Fibroblast of the aortic adventitia (primary cell): ENCODE measurements at places on chromosomes 11 and 22. TPM values are rescaled to one million over a fixed set of nuclear protein-coding genes. Genes with fewer than 3 reads are reported as not detected.

Gene GPHA2
- total RNA-seq, result not detected in 2 replicates

Gene CCDC88B
- total RNA-seq, result 1.2 and 5.1 TPM in 2 replicates

Gene IL17REL
- total RNA-seq, result not detected in 2 replicates

Gene KIF18A
- total RNA-seq, result 0.82 and 18.2 TPM in 2 replicates

Gene CUL5
- total RNA-seq, result 38.4 and 39.1 TPM in 2 replicates
